ENCODE measurements at places on chromosomes 6 and 20. TPM values are rescaled to one million over a fixed set of nuclear protein-coding genes. Genes with fewer than 3 reads are reported as not detected.

PCSK2 gene
- total RNA-seq, result not detected

SLC12A5 gene
- total RNA-seq, result not detected

PPP1R3G gene
- total RNA-seq, result 0.29 TPM

CTAGE9 gene
- not detected for total RNA-seq

ULBP2 gene
- 8.1 TPM for total RNA-seq

UNC93A gene
- total RNA-seq, result not detected

Data from LHCN-M2 (cell line).